ENCODE measurements at places on chromosomes 1 and 21.

GRCh38 chr1:213914392-213914791, 73.4 kb upstream of the PROX1 start:
- no peak for DNase-seq

- DNase-seq, result no peak
Observed at GRCh38 chr1:107525961-107526360, 385.1 kb downstream of the NTNG1 start.

DNA sequence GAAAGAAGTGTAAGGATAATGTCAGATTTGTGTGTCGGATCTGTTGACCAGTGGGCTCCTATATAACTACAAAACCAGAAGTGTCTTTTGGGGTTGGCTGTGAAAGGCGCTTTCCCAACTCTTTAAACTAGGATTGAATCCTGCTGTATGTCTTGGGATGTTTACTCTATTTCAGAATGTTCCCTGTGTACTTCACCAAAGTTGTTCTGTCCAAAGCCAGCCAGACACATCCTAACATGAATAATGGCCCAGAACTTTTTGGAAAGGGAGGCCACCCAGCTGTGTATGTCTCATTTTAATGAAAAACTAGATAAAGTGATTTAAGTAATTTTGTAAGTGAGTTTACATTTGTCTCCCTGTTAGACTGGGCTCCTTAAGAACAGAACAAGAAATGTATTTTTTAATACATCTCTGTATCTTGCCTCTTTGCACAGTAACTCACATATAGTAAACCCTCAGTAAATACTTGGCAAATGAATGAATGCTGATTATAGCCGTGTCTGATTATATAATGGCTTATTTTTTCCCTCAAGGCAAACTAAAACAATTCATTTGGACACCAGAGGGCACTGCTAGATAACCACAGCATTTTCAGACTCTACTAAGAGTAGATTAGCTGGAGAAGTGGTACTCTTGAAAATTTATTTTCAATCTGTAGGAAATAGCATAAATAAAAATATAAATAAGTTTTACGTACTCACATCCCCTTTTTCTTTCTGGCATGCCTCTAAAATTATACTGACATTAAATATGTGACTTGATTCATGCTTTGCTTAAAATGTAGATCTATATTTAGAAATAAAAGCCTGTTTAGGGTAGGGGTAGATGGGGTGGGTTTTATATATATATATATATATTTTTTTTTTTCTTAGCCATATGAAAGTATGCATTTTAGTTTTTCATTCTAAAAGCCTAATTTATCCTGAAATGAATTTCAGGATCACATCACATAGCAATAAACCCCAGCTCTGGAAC, 23.8 kb downstream of the TSEN15 start:
- DNase-seq, result no peak

DNA sequence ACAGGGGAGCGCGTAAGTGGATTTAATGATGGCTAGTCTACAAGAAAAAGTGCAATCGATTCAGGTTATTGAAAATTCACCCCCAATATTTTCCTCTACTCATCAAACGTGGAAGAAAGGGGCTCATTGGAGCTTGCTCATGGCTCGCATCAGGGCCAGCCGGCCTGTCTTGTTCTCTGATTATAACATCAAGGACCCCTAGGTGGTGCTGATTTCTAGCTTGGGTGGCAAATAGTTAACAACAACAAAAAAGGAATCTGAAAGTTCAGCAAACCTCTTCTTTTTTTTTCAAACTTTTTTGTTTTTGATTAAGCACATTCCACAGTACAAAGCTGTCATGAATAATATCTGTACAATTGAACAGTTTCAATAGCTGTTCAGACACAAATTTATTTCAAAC, 35.8 kb upstream of the SOD1 start:
- no peak for DNase-seq

DNA sequence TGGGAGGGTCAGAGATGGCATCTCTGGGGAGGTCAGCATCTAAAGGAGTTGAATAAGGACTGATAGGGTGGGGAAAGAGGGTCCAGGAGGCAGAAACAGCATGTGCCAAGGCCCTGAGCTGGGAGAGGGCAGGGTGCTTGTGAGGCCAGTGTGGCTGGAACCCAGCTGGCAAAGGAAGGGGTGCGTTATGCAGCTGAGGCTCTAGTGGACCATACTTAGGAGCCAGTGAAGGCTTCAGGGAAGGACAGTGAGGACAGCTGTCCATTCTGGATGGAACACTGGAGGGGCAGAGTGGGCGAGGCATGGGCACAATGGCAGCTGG, 57.1 kb upstream of the RPL11 start:
- no peak for DNase-seq

DNA sequence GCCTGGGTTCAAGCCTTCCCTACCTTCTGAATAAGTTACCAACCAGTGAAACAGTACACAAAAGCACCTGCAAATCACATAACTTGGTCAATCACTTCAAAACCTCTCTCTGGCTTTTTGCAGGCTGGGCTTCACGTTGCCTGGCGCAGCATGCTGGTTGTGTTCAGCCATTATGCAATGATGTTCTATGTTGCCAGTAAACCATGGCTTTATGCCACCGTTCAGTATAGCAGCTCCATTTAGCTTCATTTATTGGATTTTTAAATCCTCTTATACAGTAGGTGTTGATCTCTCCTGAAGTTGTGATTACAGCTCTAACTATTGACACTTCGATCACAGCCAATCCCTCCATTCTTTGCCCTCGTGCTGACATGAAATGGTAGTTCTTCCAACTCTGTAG, 233.6 kb upstream of the PTBP2 start:
- no peak for DNase-seq

DNA sequence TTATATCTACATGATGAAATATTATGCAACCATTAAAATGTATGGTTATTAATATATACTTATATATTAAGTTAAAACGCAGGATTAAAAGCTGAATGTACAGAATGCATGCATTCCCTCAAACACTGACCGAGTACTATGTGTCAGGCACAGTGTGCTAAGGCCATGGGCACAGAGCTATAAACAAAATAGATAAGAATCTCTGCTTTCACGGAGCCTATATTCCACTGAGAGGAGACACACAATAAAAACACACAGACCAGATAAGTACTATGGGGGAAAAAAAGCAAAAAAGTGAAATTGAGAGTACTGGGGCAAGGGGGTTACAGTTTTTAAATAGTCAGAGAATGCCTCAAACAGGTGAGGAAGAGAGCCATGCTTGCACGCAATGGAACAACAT, 62.7 kb downstream of the GPATCH2 start:
- no peak for DNase-seq

GRCh38 chr1:54255026-54255702, 55.2 kb downstream of the MRPL37 start:
- no peak for DNase-seq

DNA sequence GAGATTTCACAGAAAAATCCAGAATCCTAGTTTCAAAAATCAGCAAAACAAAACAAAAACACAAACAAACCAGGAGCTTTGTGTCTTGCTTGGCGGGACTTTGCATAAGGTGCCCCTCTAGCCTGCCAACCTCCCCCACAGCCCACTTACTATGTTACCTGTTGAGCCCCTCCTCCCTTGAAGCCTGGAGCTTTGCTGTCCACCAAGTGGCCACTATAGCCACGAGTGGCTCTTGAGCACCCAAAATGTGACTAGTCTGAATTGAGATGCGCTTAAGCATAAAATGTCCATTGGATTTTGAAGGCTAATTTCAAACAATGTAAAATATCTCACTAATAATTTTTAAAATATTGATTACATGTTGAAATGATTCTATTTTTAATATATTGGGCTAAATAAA, 12.2 kb downstream of the TFAP2E start:
- no peak for DNase-seq

GRCh38 chr1:20992322-20993056, 184.2 kb downstream of the EIF4G3 start:
- DNase-seq, result no peak

GRCh38 chr1:22280526-22280925, 137.6 kb upstream of the WNT4 start:
- no peak for DNase-seq
